ENCODE measurements at places on chromosomes 2 and 18.

DNA sequence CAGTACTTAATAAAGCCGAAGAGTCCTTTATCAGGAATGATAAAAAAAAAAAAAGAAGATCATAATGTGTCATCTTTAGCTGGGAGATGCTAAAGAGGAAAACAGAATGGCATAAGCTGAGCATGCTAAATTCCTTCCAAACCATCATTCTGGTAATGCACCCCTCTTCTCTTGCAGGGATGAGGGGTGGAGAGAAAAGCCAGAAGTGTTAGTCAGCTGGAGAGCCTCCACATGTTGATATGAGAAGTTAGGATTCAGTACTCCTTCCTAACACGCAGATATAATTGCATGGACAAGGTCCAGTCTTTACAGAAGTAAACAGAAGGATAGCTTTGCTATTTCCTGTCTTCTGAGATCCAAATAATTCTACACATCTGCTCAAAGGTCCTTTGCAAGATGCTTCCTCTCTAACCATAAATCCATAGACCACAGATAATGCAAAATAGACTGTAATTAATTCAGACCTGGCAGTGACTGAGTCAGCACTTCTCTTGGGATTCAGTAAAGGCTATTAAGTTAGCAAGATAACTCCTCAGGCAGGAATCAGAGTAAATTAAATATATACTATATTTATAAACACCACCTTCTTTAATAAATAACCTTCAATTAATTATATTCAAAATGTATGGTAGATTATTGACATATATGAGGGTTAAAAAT lies 930.0 kb upstream of the KLHL29 start:
- DNase-seq: no peak

GRCh38 chr2:128549094-128549493 lies 230.4 kb upstream of the HS6ST1 start:
- DNase-seq: no peak

- DNase-seq: no peak
Observed at GRCh38 chr2:29042561-29043075, 31.7 kb downstream of the PCARE start.

GRCh38 chr2:112614201-112614840 lies 29.9 kb downstream of the CHCHD5 start:
- DNase-seq: no peak

- DNase-seq: no peak
Observed at GRCh38 chr2:60331115-60331809, 222.2 kb downstream of the BCL11A start.

GRCh38 chr18:14086458-14087231 lies 45.6 kb downstream of the ZNF519 start:
- DNase-seq: no peak

GRCh38 chr18:27750014-27750413 lies 426.9 kb downstream of the CDH2 start:
- DNase-seq: no peak

- DNase-seq: no peak
Observed at GRCh38 chr2:240857039-240858008, 11.3 kb upstream of the AGXT start.

DNA sequence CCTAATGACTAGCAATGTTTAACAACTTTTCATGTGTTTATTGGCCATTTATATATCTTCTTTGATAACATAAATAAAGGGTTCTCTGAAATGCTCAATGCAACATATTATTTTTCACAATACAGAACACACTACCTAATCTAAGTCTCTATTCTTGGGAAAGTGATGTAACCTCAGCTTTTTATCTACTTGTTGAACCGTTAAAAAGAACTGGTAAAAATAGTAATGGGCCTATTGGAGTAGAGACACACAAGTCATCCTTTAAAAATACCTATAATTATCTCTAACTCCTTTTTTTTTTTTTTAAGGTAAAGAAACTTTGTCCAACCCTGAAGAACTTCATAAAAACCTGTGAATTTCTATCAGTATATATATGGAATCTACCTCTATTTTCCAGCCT lies 1067.7 kb upstream of the CELF4 start:
- DNase-seq: no peak

DNA sequence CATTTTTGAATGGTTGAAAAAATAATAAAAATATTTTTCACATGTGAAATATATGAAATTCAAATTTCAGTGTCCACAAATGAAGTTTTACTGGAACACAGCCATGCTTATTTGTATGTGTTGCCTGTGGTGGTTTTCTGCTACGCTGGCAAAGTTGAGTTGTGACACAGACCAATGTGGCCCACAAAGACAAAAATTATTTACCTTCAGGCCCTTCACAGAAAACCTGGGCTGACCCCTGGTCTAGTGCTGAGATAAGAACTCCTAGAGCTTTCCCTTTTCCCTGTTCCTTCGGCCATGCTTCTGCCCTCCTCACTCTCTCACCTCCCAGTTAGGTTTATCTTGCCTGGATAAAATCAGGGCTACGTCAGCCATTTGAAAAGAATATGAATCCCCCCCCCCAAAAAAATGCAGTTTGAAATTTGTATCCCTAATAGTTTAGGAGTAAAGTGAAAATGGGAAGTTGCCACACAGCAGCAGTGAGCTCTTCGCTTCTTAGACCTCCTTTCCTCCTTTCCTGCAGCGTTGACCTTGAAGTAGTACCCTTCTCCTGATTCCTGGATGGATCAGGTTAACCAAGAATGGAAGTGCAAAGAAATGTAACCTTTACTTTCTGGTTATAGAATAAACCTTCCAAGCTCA lies 91.0 kb downstream of the LIMS1 start:
- no peak for DNase-seq

DNA sequence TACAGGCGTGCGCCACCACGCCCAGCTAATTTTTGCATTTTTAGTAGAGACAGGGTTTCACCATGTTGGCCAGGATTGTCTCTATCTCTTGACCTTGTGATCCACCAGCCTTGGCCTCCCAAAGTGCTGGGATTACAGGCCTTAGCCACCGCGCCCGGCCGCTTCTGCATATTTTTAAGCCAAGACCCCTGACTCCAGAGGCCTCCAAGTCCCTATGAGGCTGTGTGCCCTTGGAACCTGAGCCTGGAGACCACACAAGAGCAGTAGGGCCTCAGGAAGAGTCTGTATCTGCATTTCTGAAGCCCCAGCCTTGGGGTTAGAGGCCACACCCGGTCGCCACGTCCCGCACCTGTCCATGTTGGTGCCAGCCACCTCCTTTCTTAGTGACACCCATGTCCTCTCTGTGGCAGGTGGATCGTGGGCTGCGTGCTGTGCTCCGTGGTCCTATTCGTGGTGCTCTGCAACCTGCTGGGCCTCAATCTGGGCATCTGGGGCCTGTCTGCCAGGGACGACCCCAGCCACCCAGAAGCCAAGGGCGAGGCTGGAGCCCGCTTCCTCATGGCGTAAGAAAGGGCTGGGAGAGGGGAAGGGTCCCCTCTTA lies 5.3 kb downstream of the PROM2 start:
- no peak for DNase-seq

GRCh38 chr18:51278045-51278649 lies 80.7 kb upstream of the MEX3C start:
- no peak for DNase-seq

- peak; percentile 9 for DNase-seq
Observed at GRCh38 chr2:37456479-37456878, 112.0 kb downstream of the QPCT start.

- DNase-seq: no peak
Observed at GRCh38 chr18:12255626-12256026, 1.5 kb downstream of the CIDEA start.

- DNase-seq: no peak
Observed at GRCh38 chr18:6059551-6059950, 164.2 kb upstream of the TMEM200C start.

GRCh38 chr2:128513961-128514283 lies 195.3 kb upstream of the HS6ST1 start:
- DNase-seq: no peak

DNA sequence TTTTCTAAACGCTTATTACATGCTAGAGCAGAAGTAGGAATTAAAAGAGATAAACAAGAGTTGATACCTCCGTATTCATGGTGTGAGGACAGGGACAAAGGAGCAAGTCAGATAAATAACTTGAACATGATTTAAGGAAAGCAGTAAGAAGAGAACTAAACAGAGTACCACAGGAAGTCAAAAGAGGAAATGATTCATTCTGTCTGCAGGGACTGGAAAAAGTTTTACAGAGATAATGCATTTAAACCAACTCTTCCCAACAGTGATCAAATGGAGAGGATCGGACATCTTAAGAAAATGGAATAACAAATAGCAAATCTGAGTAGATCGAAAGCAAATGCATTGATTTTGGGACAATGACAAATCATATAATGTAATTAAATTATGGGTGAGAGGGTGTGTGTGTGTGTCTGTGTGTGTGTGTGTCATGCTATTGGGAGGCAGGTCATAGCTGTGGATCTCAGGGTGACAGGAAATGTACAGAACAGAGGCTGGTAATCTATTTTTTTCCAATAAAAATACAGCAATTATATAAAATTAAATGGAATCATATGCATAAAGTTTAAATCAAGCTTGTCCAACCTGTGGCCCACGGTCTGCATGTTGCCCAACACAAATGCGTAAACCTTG lies 113.4 kb downstream of the MC4R start:
- no peak for DNase-seq

- no peak for DNase-seq
Observed at GRCh38 chr2:18833941-18834340, 244.6 kb upstream of the NT5C1B start.

GRCh38 chr2:189585226-189585756 lies 4.7 kb upstream of the SLC40A1 start:
- no peak for DNase-seq

DNA sequence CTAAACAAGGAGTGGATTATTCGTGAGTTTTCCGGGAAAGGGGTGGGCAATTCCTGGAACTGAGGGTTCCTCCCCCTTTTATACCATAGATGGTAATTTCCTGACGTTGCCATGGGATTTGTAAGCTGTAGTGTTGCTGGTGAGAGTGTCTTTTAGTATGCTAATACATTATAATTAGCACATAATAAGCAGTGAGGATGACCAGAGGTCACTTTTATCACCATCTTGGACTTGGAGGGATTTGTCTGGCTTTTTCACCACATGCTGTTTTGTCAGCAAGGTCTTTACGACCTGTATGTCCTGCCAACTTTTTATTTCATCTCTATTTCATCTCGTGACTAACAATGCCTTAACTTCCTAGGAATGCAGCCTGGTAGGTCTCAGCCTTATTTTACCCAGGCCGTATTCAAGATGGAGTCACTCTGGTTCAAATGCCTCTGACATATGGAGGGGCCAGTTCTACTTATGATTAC lies 124.8 kb upstream of the B3GNT2 start:
- DNase-seq: no peak

DNA sequence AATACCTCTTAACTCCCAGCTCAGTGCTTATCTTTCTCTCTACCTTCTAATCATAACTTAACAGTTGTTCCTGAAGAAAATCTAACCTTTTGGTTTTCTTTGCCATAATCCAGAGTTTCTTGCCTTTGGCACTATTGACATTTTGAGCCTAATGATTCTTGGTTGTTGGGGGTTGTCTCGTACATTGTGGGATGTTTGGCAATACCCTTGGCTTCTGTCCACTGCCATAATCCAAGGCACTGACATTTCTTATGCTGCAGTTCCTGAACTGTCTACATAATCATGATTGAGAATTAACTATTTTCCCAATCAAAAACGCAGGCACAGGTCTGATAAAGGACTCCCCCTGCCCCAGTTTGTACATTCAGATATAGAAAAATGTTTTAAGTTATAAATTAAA lies 203.2 kb upstream of the MEX3C start:
- no peak for DNase-seq

DNA sequence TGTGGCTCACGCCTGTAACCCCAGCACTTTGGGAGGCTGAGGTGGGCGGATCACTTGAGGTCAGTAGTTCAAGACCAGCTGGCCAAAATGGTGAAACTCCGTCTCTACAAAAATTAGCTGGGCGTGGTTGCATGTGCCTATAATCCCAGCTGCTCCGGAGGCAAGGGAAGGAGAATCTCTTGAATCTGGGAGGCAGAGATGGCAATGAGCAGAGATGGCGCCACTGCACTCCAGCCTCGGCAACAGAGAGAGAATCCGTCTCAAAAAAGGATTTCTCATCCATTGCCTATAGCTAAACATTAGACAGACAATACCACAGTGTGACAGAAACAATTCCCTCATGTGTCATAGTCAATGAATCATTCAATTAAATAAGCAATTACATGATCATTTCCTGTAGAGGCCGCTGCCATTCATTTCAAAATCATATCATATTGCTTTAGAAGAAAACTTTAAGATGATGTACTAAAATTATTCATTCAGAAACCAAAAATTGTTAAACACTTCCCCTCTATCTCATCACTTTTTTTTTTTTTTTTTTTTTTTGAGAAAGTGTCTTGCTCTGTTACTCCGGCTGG lies 69.5 kb upstream of the TGIF1 start:
- DNase-seq: no peak

GRCh38 chr2:172693037-172693436 lies 42.6 kb upstream of the RAPGEF4 start:
- no peak for DNase-seq

DNA sequence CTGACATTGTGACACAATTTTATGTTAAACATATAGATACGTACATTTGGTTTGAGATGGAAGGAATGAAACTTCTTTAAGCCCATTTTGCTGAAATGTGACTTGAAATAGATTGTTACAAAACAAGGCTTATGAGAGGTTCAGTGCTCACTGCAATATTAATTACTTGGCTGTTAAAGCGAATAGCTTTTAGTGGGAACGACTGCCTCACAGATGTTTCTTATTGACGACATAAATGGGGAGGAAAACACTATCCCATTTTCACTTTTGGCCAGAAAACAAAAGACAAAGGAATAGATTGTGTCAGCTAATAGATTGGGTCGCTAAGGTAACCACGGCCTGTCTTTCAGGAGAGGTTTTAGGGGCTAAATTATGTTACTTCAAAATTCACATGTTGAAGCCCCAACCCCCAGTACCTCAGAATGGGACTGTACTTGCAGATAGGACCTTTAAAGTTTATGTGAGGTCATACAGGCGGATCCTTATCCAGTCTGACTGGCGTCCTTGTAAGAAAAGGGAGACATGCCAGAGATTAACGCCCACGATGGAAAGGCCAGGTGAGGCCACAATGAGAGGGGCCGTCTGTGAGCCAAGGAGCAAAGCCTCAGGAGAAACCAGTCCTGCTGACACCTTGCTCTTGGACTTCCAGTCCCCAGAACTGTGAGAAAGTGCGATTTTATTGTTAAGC lies 10.8 kb downstream of the INPP1 start:
- no peak for DNase-seq

DNA sequence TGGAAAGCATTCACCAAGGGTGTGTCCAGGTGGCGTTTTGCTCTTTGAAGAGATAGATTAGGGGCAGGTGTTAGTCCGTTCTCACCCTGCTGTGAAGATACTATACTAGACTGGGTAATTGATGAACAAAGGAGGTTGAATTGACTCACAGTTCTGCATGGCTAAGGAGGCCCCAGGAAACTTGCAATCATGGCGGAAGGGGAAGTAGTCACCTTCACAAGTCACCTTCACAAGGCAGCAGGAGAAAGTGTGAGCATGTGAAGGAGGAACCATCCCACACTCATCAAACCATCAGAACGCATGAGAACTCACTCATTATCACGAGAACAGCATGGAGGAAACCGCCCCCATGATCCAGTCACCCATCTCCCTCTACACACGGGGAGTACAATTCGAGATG lies 135.7 kb upstream of the NFATC1 start:
- no peak for DNase-seq

- DNase-seq: no peak
Observed at GRCh38 chr2:109337221-109337620, 208.2 kb downstream of the SH3RF3 start.

- no peak for DNase-seq
Observed at GRCh38 chr2:32559136-32559535, 68.7 kb upstream of the TTC27 start.

All from stimulated activated CD4-positive, alpha-beta T cell treated with anti-CD3 and anti-CD28 coated beads, TNF-alpha, amount 100 ng/mL, for 1 hour (primary cell).